ENCODE measurements at places on chromosomes 5 and 9. TPM values are rescaled to one million over a fixed set of nuclear protein-coding genes. Genes with fewer than 3 reads are reported as not detected.

DNA sequence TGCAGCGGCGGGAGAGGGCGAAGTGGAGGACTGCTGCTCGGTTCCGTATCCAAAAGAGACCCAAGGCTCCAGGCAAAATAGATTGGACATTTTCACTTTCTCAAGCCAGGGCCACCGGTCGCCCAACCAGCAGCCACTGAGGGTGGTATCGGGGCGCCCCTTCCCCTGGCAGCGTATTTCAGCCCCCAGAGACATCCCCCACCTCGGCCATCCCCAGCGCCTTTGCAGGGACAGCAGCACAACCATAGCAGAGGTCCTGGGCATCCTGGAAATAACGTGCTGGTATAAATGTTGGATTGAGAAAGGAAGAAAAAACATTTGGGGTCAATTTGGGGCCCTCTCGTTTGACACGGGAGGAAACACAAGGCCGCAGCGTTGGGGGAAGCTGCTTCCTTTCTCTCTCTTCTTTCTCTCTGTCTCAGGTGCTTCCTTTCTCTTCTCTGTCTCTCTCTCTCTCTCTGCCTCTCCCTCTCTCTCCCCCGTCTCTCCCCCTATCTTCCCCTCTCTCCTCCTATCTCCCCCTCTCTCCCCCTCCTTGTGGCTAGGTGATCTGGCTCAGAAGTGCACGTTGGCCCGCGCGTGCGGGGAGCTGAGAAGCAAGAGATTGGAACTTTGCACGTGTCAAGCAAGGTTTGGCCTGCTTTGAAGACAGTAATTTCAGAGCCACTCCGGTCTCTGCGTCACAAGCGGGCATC lies 624 bp upstream of the RETREG1 start:
- peaks cover 48% of the 10 kb centered on the region for H3K4me1 ChIP-seq
- DNase-seq, result peak; percentile 35
- no peak overlapping the region for H3K4me3 ChIP-seq
- no peak overlapping the region for H3K27ac ChIP-seq
- H3K36me3 ChIP-seq, result no peaks in the 10 kb centered on the region
- no peaks in the 10 kb centered on the region for H3K27me3 ChIP-seq

DNA sequence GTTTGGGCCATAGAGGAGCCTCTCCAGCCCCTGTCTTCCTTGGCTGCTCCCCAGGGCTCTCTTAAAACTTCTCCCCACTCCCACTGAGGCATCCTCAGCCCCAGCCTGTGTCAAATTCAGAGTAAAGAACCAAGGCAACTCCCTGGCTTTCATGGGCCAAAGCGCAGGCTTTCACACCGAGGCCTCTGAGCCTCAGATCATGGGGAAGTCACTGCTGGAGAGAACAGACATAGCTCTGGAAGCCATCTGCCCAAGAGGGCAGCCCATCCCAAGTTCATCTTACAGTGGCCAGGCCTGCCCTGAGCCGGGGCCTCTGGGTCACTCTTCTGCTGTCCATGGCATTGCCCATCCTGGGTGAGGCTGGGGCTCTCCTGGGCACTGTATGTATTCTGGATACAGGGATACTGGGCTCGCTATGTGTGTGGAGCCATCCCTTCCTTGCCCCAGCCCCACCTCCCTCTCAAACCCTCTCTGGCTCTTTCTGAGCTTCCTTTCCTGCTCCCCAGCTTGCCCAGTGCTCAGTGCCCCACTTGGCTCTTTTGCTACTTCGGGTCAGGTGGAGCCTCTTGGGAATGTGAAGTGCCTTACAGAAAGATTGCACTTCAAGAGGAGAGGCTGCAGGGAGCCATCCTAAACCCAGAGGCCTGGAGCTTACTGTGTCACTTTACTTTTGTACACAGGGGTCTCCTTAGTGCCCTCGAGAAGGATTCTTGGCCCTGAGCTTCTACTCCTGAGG lies 33.0 kb downstream of the TGFBI start:
- H3K36me3 ChIP-seq, result no peaks in the 10 kb centered on the region
- H3K27ac ChIP-seq, result no peak overlapping the region
- DNase-seq, result no peak
- H3K4me3 ChIP-seq, result no peak overlapping the region
- no peaks in the 10 kb centered on the region for H3K27me3 ChIP-seq
- no peaks in the 10 kb centered on the region for H3K4me1 ChIP-seq

GRCh38 chr9:21287280-21287679 lies 17.8 kb downstream of the IFNA5 start:
- H3K4me3 ChIP-seq, result no peak overlapping the region
- no peak for DNase-seq
- no peaks in the 10 kb centered on the region for H3K36me3 ChIP-seq
- H3K27ac ChIP-seq, result no peak overlapping the region
- no peaks in the 10 kb centered on the region for H3K4me1 ChIP-seq

GRCh38 chr5:176590035-176590717 lies 19.8 kb downstream of the GPRIN1 start:
- H3K27ac ChIP-seq, result no peak overlapping the region
- H3K4me3 ChIP-seq, result no peak overlapping the region
- H3K4me1 ChIP-seq, result no peaks in the 10 kb centered on the region
- H3K27me3 ChIP-seq, result no peaks in the 10 kb centered on the region

Gene JAK2
- total RNA-seq, result 11.9 TPM

Gene C5orf58
- not detected for total RNA-seq

Gene SOHLH1
- total RNA-seq, result not detected

GRCh38 chr5:67530609-67531255 lies 334.1 kb upstream of the CD180 start:
- no peak overlapping the region for H3K27ac ChIP-seq
- H3K4me1 ChIP-seq, result no peaks in the 10 kb centered on the region
- no peak overlapping the region for H3K4me3 ChIP-seq

Gene LURAP1L
- total RNA-seq, result not detected

Gene PCDHA4
- total RNA-seq, result not detected

GRCh38 chr5:73434461-73434860 lies 14.1 kb downstream of the FOXD1 start:
- H3K36me3 ChIP-seq, result peaks cover 3% of the 10 kb centered on the region
- H3K27ac ChIP-seq, result no peak overlapping the region
- peaks cover 48% of the 10 kb centered on the region for H3K27me3 ChIP-seq
- no peak for DNase-seq
- H3K4me1 ChIP-seq, result peaks cover 17% of the 10 kb centered on the region

Gene CD72
- 8.0 TPM for total RNA-seq

DNA sequence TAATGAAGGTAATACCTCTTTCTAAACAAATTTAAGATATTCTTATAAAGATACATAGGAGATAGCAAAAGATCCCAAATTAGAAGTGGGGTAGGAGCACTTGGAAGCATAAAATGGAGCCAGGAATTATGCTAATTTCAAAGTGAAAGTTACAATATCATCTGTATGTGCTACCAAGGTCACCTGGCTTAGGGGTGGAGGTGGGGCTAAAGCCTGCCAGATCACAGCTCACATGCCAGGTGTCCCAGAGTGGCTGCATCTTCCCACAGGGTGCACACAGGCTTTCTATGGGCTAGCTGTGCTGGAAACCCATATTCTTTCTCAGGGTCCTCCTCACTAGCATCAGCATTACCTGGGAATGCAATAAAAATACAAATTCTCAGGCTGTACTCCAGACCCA lies 118.2 kb upstream of the TXNDC8 start:
- peaks cover 3% of the 10 kb centered on the region for H3K27me3 ChIP-seq
- no peaks in the 10 kb centered on the region for H3K36me3 ChIP-seq
- no peak overlapping the region for H3K27ac ChIP-seq
- no peak overlapping the region for H3K4me3 ChIP-seq

DNA sequence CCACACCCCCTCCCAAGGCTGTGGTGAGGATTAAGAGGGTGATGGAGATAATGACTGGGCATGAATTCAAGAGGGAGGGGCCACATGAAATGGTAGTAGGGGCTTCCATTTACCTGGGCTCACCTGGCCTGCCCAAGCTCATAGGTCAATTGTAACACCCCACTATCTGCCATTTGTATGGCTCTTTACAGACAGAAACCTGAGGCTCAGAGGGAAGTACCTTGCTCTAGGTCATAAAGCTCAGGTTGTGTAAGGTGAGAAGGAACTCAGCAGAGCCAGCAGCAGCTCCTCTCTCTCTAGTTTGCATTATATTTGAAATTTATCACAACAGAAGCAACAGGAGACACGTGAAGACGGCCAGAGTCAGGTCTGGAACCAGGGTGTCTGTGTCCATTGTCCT lies 133.4 kb upstream of the ALDH1B1 start:
- no peak overlapping the region for H3K27ac ChIP-seq
- peaks cover 10% of the 10 kb centered on the region for H3K27me3 ChIP-seq

Gene CPLANE1
- total RNA-seq, result 10.0 TPM

DNA sequence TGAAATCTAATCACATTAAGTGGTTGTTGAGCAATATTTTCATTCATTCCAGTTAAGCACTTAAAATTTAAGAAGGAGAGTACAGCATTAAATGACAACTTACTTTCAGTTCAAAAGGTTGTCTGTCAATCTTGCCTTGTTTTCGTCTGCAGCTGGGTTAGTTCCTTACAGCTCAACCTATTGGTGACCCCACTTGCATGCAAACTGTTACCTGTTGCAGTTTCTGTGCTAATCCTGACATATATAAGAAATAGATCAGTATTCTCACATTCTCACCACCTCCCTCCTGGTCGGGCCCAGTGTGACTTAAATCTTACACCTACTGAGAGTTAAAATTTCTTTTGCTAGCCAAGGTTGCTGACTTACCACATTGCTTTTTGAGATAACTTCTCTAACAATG lies 191.8 kb upstream of the SMC2 start:
- DNase-seq, result no peak
- no peak overlapping the region for H3K27ac ChIP-seq
- no peaks in the 10 kb centered on the region for H3K4me1 ChIP-seq
- H3K36me3 ChIP-seq, result no peaks in the 10 kb centered on the region
- H3K4me3 ChIP-seq, result no peak overlapping the region

Gene PALM2AKAP2
- total RNA-seq, result not detected

Gene TTC23L
- 0.69 TPM for total RNA-seq

DNA sequence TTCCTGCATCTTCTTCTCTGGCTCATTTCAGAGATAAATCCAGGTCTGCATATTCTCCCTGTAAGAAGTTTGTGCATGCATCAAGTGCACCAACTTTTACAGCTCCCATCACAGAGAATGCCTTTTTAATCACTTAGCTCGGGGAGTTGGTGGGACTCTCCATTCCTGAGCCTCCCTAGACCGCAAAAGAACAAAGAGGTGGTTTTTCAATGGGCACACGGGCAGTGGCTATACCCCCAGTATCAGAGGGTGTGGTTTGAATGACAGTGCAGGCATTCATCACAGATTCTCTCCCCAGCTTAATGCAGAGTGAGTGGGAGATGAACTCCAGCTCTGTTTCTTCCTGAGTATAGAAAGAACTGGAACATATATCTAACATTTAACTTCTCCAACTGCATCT lies 264.7 kb upstream of the NR4A3 start:
- H3K4me3 ChIP-seq, result no peak overlapping the region
- peaks cover 14% of the 10 kb centered on the region for H3K27me3 ChIP-seq
- no peak for DNase-seq
- peaks cover 33% of the 10 kb centered on the region for H3K36me3 ChIP-seq
- no peak overlapping the region for H3K27ac ChIP-seq

Gene PHYHD1
- total RNA-seq, result 6.9 TPM

Gene FAM114A2
- 44.8 TPM for total RNA-seq

DNA sequence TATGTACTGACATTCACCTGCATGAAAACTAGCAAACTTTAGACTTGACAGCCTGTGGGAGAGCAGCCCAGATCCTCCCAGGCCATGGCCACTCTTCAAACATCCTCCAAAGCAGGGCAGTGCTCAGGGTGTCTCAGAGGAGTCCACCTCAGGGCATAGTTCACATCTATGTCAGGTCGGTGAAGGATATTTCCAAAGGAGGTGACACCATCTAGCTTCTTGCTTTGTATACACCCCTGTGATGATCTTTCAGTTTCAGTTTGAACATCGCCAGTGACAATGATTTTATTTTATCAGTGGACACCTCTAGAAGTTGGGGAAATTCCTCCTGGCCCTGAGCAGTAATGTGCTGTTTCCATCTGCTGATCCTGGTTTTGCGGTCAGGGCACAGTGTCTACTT lies 20.1 kb downstream of the CDK20 start:
- H3K4me1 ChIP-seq, result no peaks in the 10 kb centered on the region
- H3K36me3 ChIP-seq, result no peaks in the 10 kb centered on the region
- H3K27me3 ChIP-seq, result peaks cover 33% of the 10 kb centered on the region
- no peak for DNase-seq
- no peak overlapping the region for H3K27ac ChIP-seq
- no peak overlapping the region for H3K4me3 ChIP-seq

GRCh38 chr5:34603378-34603777 lies 52.8 kb upstream of the RAI14 start:
- no peaks in the 10 kb centered on the region for H3K36me3 ChIP-seq
- H3K4me1 ChIP-seq, result no peaks in the 10 kb centered on the region

DNA sequence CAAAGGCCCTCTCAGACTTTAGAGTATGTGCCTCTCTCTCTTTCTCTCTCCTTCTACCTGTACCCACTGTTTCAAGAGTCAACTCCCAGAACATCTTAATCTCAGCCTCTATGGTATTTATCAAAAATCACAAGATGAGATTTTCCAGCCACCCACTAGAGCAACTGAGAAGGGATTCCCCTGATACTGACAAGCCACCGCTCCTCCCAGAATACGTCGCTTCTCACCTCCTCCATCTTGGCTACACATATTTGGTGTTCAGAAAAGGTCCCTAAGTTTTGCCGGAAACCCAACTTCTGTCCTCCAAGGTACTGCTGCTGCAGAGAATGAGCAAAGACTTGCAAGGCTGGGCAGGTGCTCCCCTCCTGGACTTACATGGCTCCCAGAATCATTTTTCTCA lies 6.1 kb downstream of the GARIN3 start:
- no peaks in the 10 kb centered on the region for H3K27me3 ChIP-seq
- H3K27ac ChIP-seq, result peak overlapping the region; percentile 32
- H3K4me1 ChIP-seq, result peaks cover 54% of the 10 kb centered on the region
- H3K4me3 ChIP-seq, result no peak overlapping the region
- no peak for DNase-seq

Gene ZFP37
- 4.1 TPM for total RNA-seq

DNA sequence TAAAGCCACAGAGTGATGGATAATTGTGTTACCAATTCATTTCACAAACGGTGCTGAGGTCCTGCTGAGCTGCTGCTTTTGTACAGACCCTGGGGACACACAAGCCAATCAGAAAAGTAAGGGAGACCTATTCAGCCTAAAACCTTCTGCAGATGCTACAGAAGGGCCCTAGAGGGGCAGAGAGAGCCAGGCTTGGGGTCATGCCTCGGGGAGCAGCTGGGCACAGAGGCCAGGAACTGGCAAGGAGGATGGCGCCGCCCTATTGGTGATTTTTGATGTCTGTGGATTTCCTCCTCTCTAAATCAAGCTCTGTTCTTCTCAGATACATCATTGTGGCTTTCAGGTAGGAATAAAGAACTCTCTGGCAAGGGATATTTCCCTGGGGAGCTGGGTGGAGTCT lies 181.9 kb downstream of the ZNF462 start:
- no peaks in the 10 kb centered on the region for H3K36me3 ChIP-seq
- H3K4me1 ChIP-seq, result peaks cover 5% of the 10 kb centered on the region
- no peak overlapping the region for H3K4me3 ChIP-seq
- no peak for DNase-seq
- peaks cover 1% of the 10 kb centered on the region for H3K27me3 ChIP-seq
- no peak overlapping the region for H3K27ac ChIP-seq

GRCh38 chr5:173457482-173457881 lies 129.3 kb upstream of the STC2 start:
- no peaks in the 10 kb centered on the region for H3K4me1 ChIP-seq
- no peak overlapping the region for H3K4me3 ChIP-seq
- no peaks in the 10 kb centered on the region for H3K27me3 ChIP-seq
